D721Med (cell line): ENCODE measurements at places on chromosomes 3 and 15.

- DNase-seq, result no peak
Observed at GRCh38 chr15:55532944-55533343, 24.9 kb upstream of the DNAAF4 start.

GRCh38 chr3:66822186-66823008 is 175.7 kb upstream of the KBTBD8 start:
- DNase-seq, result no peak

- no peak for DNase-seq
Observed at GRCh38 chr3:150635526-150635925, 32.4 kb downstream of the SELENOT start.

DNA sequence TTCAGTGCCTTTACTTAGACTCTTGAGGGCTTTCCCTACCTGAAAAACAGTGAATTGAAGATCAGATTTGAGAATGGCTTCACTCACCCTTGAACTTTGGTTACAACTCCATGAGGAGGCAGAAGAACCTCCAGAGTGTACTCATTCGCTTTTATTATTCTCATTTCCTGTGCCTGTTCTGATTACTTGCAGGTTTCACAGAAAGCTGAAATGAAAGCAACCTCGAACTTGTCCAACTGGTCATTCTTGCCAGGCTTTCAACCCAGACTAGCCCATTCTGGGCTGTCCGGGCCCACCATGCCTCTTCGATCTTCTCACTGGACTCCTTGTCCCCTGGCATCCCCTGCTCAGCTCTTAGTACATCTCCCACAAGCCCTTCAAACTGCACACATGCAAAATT is 20.2 kb upstream of the THUMPD3 start:
- no peak for DNase-seq

DNA sequence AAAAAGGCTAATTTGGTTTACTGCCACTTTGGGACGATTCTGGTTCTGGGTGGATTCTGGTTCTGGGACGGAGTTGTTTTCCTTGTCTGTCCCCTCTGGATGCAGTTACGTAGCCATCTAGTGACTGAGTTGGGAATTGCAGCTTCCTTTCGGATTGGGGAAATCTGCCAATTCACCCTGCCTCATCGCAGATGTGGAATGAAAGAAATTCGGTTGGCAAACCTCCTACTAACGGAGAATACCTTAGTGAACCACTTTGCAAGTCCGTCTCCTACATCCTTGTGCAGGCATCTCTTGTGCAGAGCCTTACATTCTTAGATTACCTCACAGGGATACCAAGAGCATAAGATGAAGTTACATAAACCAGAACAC is 31.5 kb upstream of the AP4E1 start:
- peak; percentile 27 for DNase-seq
